ENCODE measurements at places on chromosomes 1 and 21. TPM values are rescaled to one million over a fixed set of nuclear protein-coding genes. Genes with fewer than 3 reads are reported as not detected.

TMEM125 gene
- 188 TPM for total RNA-seq

RGS8 gene
- total RNA-seq, result not detected

LRRN2 gene
- total RNA-seq, result 3.2 TPM

HIVEP3 gene
- total RNA-seq, result 16.6 TPM

GRCh38 chr1:171252482-171252881 lies 4.2 kb downstream of the FMO1 start:
- peaks cover 5% of the 10 kb centered on the region for H3K4me1 ChIP-seq
- H3K27me3 ChIP-seq, result peaks cover 12% of the 10 kb centered on the region

- H3K4me3 ChIP-seq, result no peak overlapping the region
- H3K27ac ChIP-seq, result no peak overlapping the region
- no peaks in the 10 kb centered on the region for H3K27me3 ChIP-seq
- H3K36me3 ChIP-seq, result no peaks in the 10 kb centered on the region
Measured at GRCh38 chr1:95278173-95279006, 44.4 kb downstream of the RWDD3 start.

DNA sequence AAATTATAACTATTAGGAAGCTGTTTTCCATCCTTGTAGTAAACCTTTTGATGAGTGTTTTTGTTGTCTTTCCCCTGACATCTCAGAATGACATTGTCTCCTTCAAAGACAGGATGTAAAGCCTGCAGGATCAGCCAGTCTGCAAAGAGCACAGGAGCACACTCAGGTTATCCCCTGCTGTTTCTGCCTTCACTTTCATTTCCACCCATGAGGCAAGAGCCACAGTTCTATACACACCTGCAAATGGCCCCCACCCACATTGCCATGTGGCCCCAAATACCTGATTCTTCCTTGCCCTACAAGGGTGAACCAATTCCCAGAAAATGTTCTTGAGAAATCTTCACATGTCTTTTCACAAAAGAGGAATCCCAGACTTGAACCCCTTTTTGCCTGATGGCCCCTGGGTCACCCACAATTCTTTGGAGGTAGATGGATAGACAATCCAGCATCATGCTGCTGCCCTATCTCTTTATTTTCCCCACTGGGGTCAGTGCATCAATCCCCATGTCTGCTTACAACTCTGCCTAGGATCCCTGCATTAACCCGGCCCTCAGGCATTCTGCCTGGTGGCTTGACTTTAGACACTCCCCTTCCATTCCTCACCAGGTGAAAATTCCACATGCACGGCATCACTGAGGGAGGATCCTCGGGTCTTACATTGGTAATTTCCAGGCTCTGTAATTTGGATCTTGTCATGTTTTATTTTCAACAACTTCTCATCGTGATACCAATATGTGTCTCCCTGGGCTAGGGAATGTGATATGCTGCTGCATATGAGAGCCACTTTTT lies 2.6 kb downstream of the FCRL3 start:
- no peak overlapping the region for H3K4me3 ChIP-seq
- no peak for DNase-seq
- H3K36me3 ChIP-seq, result no peaks in the 10 kb centered on the region
- H3K27ac ChIP-seq, result no peak overlapping the region
- H3K27me3 ChIP-seq, result peaks cover 23% of the 10 kb centered on the region
- H3K4me1 ChIP-seq, result no peaks in the 10 kb centered on the region

GRCh38 chr1:204758601-204759000 lies 73.1 kb upstream of the LRRN2 start:
- no peaks in the 10 kb centered on the region for H3K36me3 ChIP-seq
- no peaks in the 10 kb centered on the region for H3K27me3 ChIP-seq
- no peaks in the 10 kb centered on the region for H3K4me1 ChIP-seq
- DNase-seq, result no peak

DNA sequence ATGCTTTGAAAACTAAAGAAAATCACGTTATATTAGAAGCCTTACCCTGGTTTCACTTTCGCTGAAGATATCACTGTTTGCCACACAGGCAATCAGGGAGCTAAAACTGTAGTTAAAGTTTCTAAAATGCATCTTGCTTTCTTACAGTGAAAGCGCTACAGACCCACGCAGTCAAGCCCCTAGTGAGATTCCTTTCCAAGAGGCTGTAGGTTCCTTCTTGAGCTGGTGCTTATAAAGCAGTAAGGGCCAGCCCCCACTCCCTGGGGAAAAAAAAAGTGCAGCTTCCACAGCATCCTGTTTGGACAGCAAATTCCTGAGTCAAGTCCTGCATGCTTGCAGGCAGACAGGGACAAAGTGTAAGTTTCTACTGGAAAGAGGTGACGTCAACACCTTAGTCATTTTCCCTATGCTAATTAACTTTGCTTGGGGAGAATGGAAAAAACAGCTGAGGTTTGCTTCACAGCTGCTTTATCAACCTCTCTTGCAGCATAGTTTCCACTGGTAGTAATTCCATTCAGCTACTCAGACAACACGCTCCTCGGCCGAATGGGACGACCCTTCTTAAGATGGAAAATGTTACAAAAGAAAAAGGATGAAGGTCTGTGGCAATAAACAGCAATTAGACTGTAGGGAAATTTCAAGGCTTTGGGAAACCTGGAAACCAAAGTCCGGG lies 14.7 kb upstream of the KCNE1 start:
- peak overlapping the region; percentile 93 for H3K27ac ChIP-seq
- peak overlapping the region; percentile 56 for H3K4me3 ChIP-seq
- no peaks in the 10 kb centered on the region for H3K27me3 ChIP-seq
- DNase-seq, result no peak
- H3K36me3 ChIP-seq, result peaks cover 7% of the 10 kb centered on the region
- peaks cover 48% of the 10 kb centered on the region for H3K4me1 ChIP-seq

DNA sequence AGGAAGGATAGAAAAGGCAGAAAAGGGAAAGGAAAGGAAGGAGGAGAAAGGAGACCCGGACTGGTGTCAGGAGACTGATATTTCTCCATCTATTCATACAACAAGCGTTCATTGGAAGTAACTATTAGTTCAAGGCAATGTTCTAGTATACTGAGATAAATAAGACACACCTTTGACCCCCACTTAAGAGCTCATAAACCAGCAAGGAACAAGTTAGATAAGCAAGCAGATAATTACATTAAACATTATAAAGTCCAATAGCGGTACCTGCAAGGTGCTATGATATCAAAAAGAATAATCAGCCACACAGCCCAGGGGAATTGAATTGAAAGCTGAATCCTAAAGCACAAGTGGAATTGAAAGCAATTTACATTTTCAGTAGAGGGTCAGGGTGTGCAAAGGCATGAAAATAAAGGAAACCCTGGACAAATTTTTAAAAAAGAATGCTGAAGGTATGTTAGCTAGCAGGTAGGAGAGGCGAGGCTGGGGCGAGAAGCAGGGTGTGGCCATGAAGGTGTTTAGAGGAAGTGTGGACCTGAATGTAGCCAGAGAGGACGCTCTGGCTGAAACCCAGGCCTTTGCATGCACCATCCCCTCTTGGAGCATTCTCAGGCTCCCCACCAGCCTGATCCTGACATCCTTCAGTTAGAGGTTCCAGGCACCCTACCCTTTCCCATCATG lies 200.0 kb downstream of the SETD4 start:
- DNase-seq, result no peak
- H3K4me1 ChIP-seq, result no peaks in the 10 kb centered on the region
- no peaks in the 10 kb centered on the region for H3K27me3 ChIP-seq
- H3K4me3 ChIP-seq, result no peak overlapping the region
- H3K27ac ChIP-seq, result no peak overlapping the region
- no peaks in the 10 kb centered on the region for H3K36me3 ChIP-seq

- no peak overlapping the region for H3K4me3 ChIP-seq
- H3K27ac ChIP-seq, result no peak overlapping the region
- no peak for DNase-seq
- H3K27me3 ChIP-seq, result no peaks in the 10 kb centered on the region
- no peaks in the 10 kb centered on the region for H3K4me1 ChIP-seq
Measured at GRCh38 chr1:70887936-70888335, 159.7 kb downstream of the PTGER3 start.

DNA sequence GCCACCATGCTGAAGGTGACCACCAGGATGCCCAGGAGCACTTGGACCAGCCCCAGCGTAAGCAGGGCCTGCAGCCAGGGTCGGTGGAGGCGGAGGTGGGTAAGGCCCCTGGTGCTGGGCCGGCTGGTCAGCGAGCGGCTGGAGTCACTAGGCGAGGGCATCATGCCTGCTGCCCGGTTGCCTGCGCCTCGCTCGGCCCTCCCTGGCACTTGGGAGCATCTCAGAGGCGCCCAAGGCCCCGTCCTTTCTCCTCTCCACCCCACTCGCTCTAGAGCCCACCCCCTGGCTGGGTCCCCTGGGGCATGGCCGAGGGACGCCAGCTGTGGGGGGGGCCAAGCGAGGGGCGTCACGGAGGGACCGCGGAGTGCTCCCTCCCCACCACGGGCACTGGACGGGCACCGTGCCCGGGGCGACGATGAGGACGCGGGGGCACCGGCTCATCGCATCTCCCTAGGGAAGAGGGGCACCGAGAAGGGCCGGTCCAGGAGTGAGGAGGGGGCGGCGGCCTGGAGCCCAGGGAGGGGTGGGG lies 505 bp downstream of the ENTREP3 start:
- peak overlapping the region; percentile 95 for H3K27ac ChIP-seq
- peaks cover 26% of the 10 kb centered on the region for H3K4me1 ChIP-seq
- peaks cover 27% of the 10 kb centered on the region for H3K36me3 ChIP-seq
- peak overlapping the region; percentile 86 for H3K4me3 ChIP-seq
- H3K27me3 ChIP-seq, result no peaks in the 10 kb centered on the region

DNA sequence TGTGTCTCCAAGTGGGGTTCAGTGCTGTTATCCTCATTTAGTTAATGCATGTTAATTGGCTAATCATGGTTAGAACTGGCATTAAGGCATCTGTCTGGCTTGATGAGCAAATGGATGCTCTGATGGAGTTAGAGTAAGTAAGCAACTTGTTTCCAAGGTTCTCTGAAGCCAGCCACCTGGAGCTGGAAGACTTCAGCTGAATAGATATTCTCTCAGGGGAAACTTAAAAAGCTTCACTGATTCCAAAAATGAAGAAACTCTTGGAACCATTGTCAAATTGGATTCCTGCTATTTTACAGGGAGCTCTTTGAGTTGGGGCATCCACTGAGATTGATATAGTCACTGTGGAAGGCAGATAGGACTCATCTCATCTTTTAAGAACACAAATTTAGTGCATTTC lies 118.9 kb downstream of the CACHD1 start:
- no peaks in the 10 kb centered on the region for H3K27me3 ChIP-seq
- DNase-seq, result no peak
- H3K36me3 ChIP-seq, result no peaks in the 10 kb centered on the region
- no peaks in the 10 kb centered on the region for H3K4me1 ChIP-seq

DNA sequence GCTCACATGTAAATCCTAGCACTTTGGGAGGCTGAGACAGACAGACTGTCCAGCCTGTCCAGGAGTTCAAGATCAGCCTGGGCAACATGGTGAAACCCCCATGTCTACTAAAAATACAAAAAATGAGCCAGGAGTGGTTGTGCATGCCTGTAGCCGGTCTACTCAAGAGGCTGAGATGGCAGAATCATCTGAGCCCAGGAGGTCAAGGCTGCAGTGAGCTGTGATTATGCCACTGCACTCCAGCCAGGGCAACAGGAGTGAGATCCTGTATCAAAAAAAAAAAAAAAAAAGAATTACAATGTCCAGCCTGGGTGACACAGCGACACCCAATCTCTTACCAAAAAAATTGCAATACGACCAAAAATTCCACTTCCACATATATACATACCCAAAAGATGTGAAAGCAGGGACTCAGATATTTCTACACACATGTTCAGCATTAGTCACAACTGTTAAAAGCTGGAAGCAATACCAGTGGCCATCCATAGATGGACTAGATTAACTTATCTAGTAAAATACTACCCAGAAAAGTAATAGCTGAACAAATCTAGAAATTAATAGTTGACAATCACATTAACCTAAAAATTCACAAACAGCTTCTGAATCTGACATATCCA lies 49.2 kb downstream of the ASH1L start:
- DNase-seq, result no peak
- H3K4me3 ChIP-seq, result no peak overlapping the region
- H3K27me3 ChIP-seq, result no peaks in the 10 kb centered on the region
- no peak overlapping the region for H3K27ac ChIP-seq
- H3K36me3 ChIP-seq, result peaks cover 7% of the 10 kb centered on the region

- peak; percentile 86 for DNase-seq
- H3K4me1 ChIP-seq, result no peaks in the 10 kb centered on the region
- no peaks in the 10 kb centered on the region for H3K27me3 ChIP-seq
- no peaks in the 10 kb centered on the region for H3K36me3 ChIP-seq
- H3K27ac ChIP-seq, result peak overlapping the region; percentile 36
Measured at GRCh38 chr21:43372663-43373361, 54.1 kb downstream of the SIK1 start.

DNA sequence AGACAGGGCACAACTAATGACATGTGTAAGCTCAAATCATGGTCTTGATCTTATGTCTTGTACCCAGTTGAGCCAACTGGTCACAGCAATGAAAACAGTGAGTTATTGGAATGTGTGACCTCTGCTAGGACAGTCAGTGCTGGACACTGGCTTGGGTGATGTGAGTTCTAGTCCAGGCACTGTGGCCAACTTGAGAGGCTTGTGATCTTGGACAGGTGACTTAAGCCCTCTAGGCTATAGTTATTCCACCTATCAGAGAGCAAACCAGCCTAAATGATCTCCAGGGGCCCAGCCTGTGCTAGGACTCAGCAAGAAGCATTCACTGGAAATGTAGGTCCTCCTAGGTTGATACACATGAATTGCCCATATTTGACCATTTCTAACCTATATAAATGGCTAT lies 1.1 kb downstream of the KCNE2 start:
- DNase-seq, result no peak
- H3K27ac ChIP-seq, result no peak overlapping the region
- H3K4me3 ChIP-seq, result no peak overlapping the region
- no peaks in the 10 kb centered on the region for H3K36me3 ChIP-seq

DNA sequence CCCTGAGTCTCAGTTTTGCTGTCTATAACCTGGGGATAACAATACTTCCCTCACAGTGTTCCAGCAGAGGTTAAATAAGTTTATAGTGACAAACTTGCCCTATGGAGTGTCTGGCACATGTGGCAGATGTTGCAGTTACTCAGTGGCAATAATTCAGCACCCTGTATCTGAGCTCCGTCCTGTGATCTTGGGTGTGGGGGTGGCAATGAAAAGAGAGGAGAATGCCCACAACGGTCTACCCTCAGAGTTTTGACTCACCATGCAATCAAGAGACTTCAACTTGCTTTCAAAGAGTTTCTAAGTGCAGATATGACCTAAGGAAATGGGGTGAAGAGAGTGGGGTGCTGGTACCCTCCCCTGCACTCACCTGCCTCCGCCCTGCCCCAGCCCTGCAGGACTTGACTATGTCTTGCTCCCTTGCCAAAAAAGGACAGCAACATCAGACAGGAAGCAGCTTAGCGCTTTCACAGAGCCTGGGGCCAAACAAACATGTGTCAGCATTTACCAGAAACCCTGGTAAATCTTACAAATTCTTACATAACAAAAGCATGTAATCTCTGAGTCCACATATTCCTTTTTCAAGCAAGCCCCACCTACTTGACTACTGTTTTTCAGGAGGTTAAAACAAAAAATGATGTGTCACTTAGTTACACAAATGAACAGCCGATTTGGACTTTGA lies 185.1 kb upstream of the CAMK1G start:
- H3K27ac ChIP-seq, result no peak overlapping the region
- no peak for DNase-seq
- H3K4me1 ChIP-seq, result no peaks in the 10 kb centered on the region
- no peak overlapping the region for H3K4me3 ChIP-seq

- H3K4me3 ChIP-seq, result no peak overlapping the region
- no peaks in the 10 kb centered on the region for H3K27me3 ChIP-seq
- H3K36me3 ChIP-seq, result peaks cover 61% of the 10 kb centered on the region
- H3K4me1 ChIP-seq, result peaks cover 17% of the 10 kb centered on the region
- DNase-seq, result no peak
Measured at GRCh38 chr21:32370998-32371766, 21.6 kb downstream of the URB1 start.
